Cardiac muscle cell (in vitro differentiated cells and primary cell): ENCODE measurements at places on chromosomes 1 and 21. TPM values are rescaled to one million over a fixed set of nuclear protein-coding genes. Genes with fewer than 3 reads are reported as not detected.

DNA sequence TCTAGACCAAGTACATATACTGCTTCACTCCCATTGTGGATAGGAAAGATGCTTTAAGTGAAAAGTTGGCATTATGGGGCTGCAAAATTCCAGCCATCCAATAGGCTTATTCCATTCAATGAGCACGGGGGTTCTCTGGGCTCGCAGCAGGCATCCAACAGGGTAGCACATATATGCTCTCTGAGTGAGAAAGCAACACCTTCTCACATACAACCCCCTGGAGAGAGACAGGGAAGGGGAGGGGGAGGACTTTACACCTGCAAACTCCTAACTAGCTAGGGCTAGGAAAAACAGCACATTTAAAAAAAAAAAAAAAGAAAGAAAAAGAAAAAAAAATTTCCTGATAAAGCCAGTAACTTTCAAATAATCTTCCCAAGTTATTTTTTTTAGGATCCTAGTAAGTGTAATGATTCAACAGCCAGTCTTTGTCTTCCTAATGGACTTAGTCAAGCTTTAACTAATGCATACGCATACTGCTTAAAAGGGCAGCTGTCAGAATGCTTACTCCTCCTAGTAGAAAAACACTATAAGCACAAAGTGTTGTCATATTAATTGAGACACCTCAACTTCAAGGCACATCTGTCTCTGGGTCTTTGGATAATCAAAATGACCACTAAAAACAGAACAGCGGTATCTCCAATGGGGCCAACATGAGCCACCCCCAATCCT, 18.7 kb downstream of the PSMB2 start:
- no peak for DNase-seq

CLEC20A gene
- polyA plus RNA-seq: not detected in 2 replicates

COL9A2 gene
- 5.9 and 7.2 TPM in 2 replicates for polyA plus RNA-seq

GRCh38 chr1:113031171-113031933, 41.6 kb upstream of the LRIG2 start:
- no peak for DNase-seq

- DNase-seq: no peak
These were observed 86.2 kb downstream of the DTL start for GRCh38 chr1:212121779-212122178.

PLCH2 gene
- polyA plus RNA-seq: 0.44 and 1.5 TPM in 2 replicates

GRCh38 chr21:35197992-35198431, 148.9 kb upstream of the RUNX1 start:
- no peak for DNase-seq

PCP4 gene
- polyA plus RNA-seq: 2.5 and 3.0 TPM in 2 replicates

GRCh38 chr1:26951216-26951615, 9.1 kb downstream of the KDF1 start:
- no peak for DNase-seq

GRCh38 chr1:244636488-244637259, 16.3 kb upstream of the DESI2 start:
- no peak for DNase-seq

DNA sequence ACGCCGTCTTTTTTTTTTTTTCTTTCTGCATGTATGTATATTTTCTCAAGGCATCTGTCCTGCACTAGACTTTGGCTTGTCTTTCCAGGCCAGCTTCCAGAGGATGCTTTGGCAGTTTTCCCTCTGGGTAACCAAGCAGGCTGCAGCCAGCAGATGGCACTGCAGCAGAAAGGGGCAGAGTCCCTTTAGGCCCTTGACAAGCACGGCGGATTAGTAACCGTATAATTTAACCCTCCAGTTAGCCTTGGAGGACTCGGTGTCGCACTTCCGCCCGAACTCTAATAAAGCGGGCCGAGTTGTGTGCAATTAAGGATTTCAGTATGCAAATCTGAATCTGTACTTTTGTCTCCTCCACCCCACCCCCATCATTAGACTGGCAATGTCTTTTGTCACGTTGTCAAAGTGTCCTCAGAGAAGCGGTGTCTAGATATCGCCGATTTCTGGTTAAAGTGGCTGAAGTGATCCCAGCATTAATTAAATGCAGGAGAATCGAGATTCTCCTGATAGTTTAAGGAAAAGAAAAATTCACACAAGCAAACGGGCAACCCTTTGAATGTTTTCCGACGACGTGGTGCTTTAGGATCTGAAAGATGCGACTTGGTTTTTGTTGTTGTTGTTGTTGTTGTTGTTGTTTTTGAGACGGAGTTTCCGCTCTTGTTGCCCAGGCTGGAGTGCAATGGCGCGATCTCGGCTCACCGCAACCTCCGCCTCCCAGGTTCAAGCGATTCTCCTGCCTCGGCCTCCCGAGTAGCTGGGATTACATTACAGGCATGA, 1.1 kb upstream of the TMEM167B start:
- peak; percentile 37 for DNase-seq
